Umbilical cord (tissue), 2 donors: ENCODE measurements at places on chromosomes 7 and 10. TPM values are rescaled to one million over a fixed set of nuclear protein-coding genes. Genes with fewer than 3 reads are reported as not detected.

GSTO2 gene
- total RNA-seq, result 1.2 TPM

HOXA13 gene
- total RNA-seq, result 15.6 TPM

SAP25 gene
- not detected for total RNA-seq

NME8 gene
- not detected for total RNA-seq

OR2A7 gene
- not detected for total RNA-seq

CBX3 gene
- total RNA-seq, result 78.5 TPM

THSD7A gene
- total RNA-seq, result 7.0 TPM

SLC26A5 gene
- not detected for total RNA-seq

MYH16 gene
- total RNA-seq, result not detected

PON1 gene
- total RNA-seq, result 0.24 TPM

TAS2R5 gene
- 0.72 TPM for total RNA-seq

CTNNA3 gene
- 32.7 TPM for total RNA-seq

FRMD4A gene
- total RNA-seq, result 16.1 TPM
